ENCODE measurements at places on chromosomes 7 and 10. TPM values are rescaled to one million over a fixed set of nuclear protein-coding genes. Genes with fewer than 3 reads are reported as not detected.

The TMEM243 gene
- 43.8 TPM for total RNA-seq

The ADCYAP1R1 gene
- 1.8 TPM for total RNA-seq

The ANKRD1 gene
- total RNA-seq: 4.3 TPM

The TAS2R3 gene
- not detected for total RNA-seq

The EMX2 gene
- total RNA-seq: not detected

The PNLIP gene
- 12,294 TPM for total RNA-seq

The ZNF727 gene
- total RNA-seq: 8.2 TPM

DNA sequence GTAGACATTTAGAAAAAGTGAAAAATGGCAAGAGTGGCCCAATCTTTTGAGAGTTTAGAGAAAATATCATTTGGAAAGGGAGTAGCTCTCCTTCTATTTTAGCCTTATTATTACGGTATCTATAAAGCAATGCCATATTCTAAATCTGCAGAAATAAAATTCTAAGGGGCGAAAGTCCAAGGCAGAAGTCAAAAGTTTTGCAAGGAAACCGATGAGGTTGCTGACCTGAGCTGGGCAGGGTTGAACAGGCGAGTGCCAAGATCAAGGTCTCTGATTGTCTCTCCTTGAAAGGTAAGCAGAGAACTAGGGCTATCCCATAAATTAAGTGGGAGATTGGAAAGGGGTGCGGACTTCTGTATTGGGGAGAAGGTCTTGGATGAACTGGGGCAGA lies 11.7 kb downstream of the TRIM56 start:
- no peak overlapping the region for H3K4me3 ChIP-seq
- H3K36me3 ChIP-seq: no peaks in the 10 kb centered on the region
- no peak for DNase-seq
- H3K27ac ChIP-seq: no peak overlapping the region
- no peaks in the 10 kb centered on the region for H3K27me3 ChIP-seq

- no peaks in the 10 kb centered on the region for H3K27me3 ChIP-seq
- no peak for DNase-seq
- H3K36me3 ChIP-seq: no peaks in the 10 kb centered on the region
- H3K27ac ChIP-seq: no peak overlapping the region
- no peaks in the 10 kb centered on the region for H3K4me1 ChIP-seq
- no peak overlapping the region for H3K4me3 ChIP-seq
Measured at GRCh38 chr10:23432639-23433038, 6.2 kb upstream of the OTUD1 start.

DNA sequence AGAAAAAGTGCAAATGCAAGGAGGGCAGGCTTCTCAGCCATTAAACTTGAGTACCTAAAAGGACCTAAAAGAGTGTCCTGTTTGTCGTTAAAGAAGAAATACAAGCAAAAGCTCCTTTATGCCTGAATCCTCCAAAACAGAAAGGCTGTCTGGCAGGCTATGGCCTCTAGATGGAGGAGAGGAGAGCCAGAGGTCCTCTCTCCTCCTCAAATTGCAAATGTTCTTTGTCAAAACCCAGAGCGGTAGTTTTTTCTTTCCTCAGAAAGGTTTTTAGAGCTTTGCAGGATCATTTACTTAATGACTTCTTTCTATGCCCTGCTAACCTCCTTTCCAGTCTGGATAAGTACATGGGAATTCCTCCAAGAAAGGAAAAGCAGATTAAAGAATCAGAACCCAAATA lies 1.9 kb upstream of the SORCS1 start:
- H3K4me3 ChIP-seq: no peak overlapping the region
- H3K4me1 ChIP-seq: peaks cover 14% of the 10 kb centered on the region
- no peak overlapping the region for H3K27ac ChIP-seq
- DNase-seq: no peak
- H3K27me3 ChIP-seq: no peaks in the 10 kb centered on the region

DNA sequence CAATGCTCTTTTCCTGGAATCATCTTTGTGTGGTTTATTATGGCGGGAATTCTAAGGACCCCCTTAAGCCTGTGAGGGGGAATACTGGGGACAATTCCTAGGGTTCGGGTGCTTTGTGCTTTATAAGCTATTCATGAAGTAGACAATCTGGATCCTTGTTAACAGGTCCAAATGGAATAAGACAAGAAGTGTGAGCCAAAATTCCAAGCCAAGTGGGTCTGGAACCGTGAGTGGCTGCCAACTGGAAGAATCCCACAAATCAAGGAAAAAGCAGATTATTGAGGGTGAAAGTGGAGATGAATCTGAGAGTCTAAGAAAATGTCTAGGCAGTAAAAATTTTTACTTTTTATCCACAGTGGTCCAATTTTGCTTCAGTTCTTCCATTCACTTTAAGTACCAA lies 136.8 kb downstream of the MDFIC start:
- H3K27me3 ChIP-seq: no peaks in the 10 kb centered on the region
- H3K27ac ChIP-seq: no peak overlapping the region
- H3K4me3 ChIP-seq: no peak overlapping the region
- DNase-seq: no peak
- no peaks in the 10 kb centered on the region for H3K4me1 ChIP-seq

DNA sequence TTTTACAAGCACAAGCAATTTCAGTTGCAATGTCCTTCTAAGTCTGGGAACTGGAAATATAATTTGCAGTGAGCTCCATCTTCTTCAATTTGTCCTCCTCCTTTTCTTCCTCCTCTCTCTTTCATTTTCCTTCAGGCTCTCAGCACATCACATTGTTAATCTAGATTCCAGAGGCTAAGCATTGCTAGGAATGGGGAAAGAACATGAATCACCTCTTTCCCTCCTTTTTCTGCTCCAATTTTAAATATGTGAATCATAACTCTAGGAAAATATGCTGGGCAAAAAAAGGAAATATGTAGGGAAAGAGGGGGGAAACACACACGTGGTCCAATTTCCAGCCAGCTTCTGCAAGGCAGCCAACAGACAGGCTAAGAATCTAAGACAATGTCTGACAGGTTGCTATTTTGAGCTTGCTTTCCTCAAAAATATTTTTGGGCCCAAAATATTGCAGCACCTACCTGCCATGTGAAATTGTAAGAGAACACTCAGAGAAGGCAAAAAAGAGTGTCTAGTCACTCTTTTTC lies 72.7 kb upstream of the NUPR2 start:
- H3K27ac ChIP-seq: no peak overlapping the region
- no peak overlapping the region for H3K4me3 ChIP-seq
- no peak for DNase-seq
- H3K36me3 ChIP-seq: no peaks in the 10 kb centered on the region
- H3K4me1 ChIP-seq: no peaks in the 10 kb centered on the region

- no peak for DNase-seq
- no peaks in the 10 kb centered on the region for H3K27me3 ChIP-seq
- no peaks in the 10 kb centered on the region for H3K36me3 ChIP-seq
- peaks cover 16% of the 10 kb centered on the region for H3K4me1 ChIP-seq
- H3K4me3 ChIP-seq: no peak overlapping the region
- H3K27ac ChIP-seq: no peak overlapping the region
Measured at GRCh38 chr7:7738622-7739021, 20.2 kb upstream of the RPA3 start.

DNA sequence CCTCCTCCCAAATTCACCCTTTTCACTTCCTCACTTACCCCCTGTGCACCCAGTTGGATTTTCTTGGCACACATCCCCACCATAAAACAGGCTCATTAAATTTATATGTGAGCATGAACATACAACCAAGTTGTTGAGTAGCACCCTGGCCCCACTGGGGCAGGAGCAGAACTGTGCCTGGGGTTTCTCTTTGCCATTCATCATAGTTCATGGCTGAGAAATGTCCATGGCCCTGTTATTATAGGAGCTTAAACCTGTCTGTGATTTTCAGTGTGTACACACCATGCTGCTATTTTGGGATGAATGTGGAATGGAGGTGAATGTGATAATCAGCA lies 618.8 kb downstream of the LRMDA start:
- H3K4me1 ChIP-seq: no peaks in the 10 kb centered on the region
- no peak overlapping the region for H3K27ac ChIP-seq
- H3K36me3 ChIP-seq: no peaks in the 10 kb centered on the region
- DNase-seq: no peak

Data from body of pancreas (tissue), 4 donors.